Stimulated activated CD8-positive, alpha-beta memory T cell treated with anti-CD3 and anti-CD28 coated beads, Interleukin-4, amount 100 ng/mL, for 4 hours (primary cell): ENCODE measurements at places on chromosomes 2 and 18.

DNA sequence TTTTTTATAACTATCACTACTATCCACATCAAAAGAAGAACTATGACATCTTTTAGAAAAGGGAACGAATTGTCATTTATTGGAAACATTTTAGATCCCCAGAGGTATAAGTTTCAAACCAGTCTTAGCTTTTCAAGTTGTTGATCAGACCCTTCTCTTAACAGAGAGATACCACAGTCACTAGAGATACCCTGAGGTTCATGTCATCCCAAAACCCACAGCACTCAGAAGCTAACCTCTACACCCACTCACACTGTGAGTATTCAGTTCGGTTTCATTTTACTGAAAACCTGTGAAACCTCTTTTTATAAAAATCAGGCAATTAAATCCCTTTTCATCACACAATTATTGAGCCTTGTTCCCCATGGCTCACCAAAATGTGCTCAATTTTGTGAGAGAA, 156.2 kb downstream of the DTNA start:
- no peak for DNase-seq

GRCh38 chr18:34647251-34647650, 62.8 kb upstream of the DTNA start:
- DNase-seq = no peak

- no peak for DNase-seq
Observed at GRCh38 chr18:2641638-2642037, 13.9 kb upstream of the SMCHD1 start.

- no peak for DNase-seq
Observed at GRCh38 chr2:11537951-11538350, 4.1 kb downstream of the GREB1 start.

DNA sequence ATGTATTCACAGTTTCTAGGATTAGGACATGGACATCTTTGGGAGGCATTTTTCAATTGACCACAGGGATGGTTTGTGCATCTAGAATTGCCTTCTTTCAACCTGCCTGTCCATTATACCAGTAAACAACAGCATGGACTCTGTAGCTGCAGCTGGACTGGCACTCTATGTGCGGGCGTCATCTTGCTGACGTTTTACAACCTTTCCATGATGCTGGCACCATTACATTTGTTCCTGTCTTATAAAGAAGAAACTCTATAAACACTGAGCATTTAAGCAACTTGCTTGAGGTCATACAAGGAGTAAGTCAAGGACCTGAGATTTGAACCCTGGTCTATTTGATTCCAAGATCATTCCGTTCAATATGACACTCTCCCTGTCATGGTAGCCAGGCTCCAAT, 25.4 kb upstream of the IGFBP5 start:
- DNase-seq = no peak

- DNase-seq = no peak
Observed at GRCh38 chr2:234840336-234840735, 111.5 kb upstream of the SH3BP4 start.

DNA sequence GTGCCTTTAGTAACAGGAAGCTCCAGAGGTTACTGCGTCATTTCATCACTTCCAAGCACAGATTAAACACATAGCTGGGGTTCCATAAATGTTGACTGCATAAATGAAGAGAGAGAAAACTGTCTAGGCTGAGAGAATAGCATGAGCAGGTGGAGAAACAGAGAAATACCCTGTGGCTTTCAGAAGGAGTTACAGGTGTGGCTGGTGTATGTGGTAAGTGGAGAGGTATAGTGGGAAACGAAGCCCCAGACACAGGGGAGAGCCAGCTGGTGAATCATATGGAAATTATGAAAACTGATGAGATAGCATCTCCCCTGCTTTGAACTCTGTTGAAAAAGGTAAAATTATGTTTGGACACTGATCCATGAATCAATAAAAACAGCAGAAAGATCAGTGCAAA, 807.4 kb upstream of the POU3F3 start:
- no peak for DNase-seq

- DNase-seq = no peak
Observed at GRCh38 chr2:143937723-143938350, 582.1 kb downstream of the ZEB2 start.

GRCh38 chr2:64422466-64422865, 31.5 kb upstream of the LGALSL start:
- DNase-seq = no peak

DNA sequence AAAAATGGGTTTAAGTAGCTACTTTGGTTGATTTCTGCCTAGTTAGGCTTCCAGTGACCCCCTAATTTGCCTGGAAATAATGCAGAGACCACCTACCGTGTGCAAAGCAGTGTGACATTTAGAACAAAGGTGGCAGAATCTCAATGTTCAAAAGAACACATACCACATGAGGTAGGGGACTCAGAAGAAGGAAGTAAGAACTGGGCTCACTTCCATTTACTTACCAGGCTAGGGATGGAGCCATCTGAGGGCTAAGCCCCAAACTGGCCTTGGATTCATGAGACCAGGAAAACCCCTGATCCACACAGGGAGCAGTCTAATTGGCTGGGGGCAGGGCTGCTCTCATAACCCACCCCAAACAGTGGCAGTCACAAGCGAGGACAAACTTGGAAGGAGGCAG, 190.7 kb downstream of the NCKAP5 start:
- no peak for DNase-seq

DNA sequence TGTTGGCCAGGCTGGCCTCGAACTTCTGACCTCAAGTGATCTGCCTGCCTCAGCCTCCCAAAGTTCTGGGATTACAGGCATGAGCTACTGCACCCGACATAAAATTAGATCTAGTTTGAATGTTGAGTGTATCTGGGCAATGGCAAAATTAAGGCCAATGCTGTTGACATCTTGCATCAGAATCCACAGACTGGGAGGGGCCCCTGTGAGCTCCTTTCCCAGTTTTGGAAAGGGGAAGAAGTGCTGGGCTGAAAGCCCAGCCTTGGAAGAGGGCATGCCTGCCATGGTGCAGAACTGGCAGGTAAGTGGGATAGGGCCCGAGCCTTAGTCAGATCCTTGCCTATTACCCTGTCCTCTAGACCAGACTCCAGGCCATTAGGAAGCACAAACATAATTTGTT, 4.5 kb upstream of the MYOM1 start:
- no peak for DNase-seq

DNA sequence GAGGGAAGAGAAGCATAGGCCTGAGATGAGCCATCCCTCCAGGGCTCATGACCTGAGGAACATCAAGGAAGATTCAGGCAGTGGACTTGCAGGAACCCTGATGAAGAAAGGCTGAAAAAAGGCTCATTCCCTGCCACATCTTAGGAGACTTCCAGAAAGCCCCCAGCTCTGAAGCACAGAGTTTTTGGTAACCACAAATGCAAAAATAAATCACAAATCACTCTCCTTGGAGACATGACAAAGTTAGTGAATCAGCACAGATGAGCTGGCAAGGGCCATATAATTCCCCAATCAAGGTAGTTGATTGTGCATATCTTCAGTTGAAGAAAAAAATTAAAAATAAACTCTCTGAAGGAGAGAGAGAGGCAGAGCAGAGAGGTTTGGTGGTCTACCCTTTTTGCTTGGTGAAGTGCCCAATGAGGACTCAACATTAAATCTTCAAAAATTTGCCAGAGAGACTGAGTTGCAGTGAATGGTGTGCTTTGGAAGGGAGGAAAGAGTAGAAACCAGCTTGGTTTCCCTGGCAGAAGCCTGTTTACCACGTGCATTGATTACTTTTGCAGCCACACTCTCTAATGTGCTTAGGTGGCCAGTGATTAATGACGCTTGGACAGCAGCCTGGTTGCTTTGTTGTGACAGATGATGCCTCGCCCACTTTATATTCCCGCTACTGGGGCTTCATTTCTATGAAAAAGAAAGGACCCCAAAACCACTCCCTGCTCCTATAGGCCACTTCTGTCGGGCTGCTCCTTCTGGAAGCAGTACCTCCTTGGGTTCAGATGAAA, 257.4 kb upstream of the SLC14A2 start:
- no peak for DNase-seq

DNA sequence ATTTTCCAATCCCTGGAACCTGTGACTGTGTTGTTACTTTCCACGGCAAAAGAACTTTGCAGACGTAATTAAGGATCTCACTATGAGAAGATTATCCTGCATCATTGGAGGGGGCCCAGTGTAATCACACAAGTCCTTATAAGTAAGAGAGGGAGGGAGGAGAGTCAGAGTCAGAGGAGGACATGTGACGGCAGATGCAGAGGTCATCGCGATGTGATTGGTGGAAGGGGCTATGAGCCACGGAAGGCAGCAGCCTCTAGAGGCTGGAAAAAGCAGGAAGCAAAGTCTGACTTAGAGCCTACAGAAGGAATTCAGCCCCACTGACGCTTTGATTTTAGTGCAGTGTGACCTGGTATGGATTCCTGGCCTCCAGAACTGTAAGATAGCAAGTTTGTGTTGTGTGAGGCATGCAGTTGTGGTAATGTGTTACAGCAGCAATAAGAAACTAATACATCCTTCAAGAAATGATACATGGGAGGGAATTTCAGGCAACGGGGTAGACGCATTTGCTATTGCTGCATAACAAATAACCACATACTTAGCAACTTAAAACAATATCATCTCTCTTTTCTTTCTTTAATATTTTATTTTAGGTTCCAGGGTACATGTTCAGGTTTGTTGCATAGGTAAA, 112.7 kb upstream of the SERPINE2 start:
- no peak for DNase-seq

DNA sequence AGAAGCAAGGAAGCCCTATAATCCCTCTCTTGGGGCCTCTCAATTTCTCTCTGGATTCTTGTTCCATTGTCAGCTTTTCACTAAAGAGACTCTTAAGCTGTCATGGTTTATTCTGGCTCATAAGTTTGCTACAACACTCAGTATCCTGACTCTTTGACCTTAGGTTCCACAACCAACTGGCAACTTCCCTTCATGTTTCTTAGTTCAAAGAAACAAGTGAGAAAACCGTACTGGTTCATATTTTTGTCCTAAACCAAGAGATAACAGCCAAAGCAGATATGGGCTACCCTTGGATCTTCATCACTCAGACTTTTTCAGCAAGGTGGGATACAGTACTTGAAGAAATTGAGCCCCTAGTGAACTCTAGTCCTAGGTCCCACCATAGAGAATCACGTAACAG, 109.9 kb upstream of the CRIM1 start:
- no peak for DNase-seq

DNA sequence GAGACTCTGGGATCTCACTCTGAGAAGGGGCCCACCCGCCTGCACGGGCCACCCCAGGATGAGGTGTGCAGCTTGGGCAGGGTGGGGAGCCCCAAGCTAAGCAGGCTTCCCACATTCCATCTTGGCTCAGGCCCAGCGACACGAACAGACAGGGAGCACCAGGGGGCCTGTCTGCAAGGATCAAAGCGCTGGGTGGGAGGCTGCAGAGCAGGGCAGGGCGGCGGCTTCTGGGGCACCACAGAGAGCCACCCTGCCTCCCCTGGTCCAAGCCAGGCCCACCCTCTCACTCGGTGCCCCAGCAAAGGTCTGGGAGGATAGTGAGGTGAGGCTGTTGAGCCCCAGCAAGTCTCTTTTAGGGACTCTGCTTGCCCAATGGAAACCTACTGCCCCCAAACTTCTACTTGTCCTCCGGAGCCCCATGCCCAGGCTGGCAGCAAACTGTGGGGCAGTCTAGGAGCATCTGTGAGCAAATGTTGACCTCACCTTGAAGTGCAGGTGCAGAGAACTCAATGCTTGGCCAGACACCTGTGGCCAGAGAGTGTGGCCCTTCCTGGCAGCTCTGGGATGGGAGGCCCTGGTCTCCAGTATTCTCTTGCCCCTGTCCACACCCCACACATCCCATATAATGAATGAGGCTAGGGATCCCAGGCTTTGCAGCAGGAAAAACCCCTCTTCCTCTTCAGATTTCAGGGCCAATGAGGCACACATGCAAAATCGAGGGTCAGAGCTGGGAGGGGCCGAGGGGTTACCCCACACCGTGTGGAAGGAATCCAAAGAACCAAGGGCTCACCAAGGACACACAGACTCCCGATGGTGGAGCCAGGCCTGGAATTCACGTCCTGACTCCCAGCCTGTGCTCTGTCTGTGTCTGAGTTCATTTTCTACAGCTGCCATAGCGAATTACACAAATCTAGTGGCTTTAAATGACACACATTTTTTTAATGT, 18.8 kb upstream of the GLI2 start:
- DNase-seq = no peak

GRCh38 chr2:45352506-45352905, 258.6 kb downstream of the SRBD1 start:
- no peak for DNase-seq

DNA sequence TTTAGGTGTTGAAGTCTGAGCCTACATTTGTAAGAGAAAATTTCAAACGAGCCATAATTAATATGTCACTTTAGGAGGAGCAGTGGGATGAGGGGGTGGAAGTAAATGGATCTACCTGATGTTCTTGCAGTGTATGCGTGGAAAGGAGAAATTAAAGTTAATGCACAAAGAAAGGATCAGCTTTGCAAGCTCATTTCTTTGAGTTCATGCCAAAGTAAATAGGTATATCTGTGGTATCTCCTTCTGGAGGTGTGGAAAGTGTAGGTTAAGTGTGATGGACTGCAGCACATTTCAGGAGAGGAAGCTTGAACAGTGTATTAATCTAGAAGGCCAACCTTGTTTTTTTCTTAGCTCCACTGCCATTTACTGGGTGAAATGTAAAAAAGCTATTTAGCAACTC, 307.5 kb upstream of the ZEB2 start:
- DNase-seq = no peak

DNA sequence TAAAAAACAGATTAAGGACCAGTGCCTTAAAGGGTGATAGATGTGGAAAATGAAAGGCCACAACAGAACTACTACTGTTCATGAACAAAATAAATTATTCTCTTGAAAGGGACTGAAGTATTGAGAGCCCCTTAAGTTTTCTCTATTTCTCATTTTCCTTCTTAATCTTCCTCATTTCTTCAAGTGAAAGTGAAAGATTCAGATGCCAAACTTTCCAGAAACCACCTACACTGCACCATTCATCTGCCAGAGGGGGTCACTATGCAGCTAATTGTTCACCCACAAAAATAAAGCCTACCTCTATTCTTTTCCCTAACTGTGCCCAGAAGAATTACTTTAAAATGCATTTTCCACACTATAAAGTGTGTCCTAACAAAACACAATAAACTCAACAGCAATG, 140.1 kb downstream of the NR4A2 start:
- DNase-seq = no peak

DNA sequence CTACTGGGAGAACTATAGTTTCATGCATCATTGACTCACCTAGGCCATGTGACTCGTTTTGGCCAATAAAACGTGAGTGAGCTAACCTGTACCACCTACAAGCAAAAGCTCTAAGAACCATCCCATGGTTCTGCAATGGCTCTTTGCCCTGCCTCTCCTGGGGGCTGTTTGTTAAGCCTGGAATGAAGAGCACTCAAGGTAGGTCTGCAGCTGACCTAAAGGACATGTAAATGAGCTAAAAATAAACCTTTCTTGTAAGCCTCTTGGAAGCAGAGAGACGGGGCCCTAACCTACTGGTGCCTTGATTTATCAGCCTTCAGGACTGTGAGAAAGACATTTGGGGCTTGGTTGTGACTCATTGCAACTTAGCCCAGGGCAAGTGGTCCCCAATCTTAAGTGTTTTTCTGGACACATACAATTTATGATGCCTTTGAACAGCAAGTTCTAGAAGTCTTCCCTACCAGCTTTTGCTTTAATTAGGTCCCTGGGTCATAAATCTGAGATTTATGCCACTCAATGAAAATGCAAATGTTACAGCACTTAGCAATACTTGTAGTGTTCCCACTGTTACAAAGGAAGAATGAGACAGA, 107.4 kb downstream of the OSBPL6 start:
- no peak for DNase-seq

GRCh38 chr2:105437708-105438103, 38.9 kb upstream of the FHL2 start:
- DNase-seq = no peak

GRCh38 chr2:102983786-102984185, 222.0 kb downstream of the TMEM182 start:
- DNase-seq = no peak

- DNase-seq = no peak
Observed at GRCh38 chr2:46812361-46813019, 103.1 kb downstream of the MCFD2 start.
